GM23248 (cell line): ENCODE measurements at places on chromosomes 16 and 17.

GRCh38 chr17:65895969-65896368 is 296.0 kb downstream of the CEP112 start:
- no peak for DNase-seq

DNA sequence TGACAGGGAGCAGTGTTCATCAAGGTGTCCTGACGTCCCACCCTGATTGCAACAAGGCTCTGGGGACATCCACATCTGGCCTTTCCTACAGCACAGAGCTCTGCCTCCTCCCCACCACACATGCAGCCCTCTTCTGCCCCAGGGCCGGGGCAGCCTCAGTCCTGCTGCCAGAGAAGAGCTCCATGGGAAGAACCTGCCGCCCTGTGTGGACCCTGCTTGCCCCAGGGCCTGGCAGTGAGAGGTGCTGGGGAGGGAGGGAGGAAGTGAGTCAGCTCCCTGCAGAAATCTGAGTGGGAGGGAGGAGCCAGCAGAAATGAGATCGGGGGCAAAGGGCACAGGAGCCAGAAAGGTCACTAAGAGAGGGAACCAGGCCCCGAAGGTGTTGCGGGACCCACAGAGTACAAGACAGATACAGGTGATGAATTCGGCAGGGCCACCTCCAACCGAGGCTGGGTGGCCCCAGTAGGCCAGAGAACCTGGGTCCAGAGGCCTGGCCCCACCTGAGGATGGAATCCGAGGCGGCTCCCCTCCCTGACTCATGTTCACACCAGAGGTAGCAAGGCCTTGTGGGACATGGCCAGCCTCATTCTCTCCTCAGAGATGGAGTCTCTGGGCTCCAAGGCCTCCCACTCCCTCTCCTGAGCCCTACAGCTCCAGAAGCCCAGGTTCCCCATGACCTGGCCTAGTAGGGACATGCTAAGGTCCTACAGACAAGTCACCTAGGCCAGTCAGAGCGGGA is 24.8 kb downstream of the MYO18A start:
- peak; percentile 80 for DNase-seq

GRCh38 chr17:69733171-69734012 is 318.9 kb downstream of the MAP2K6 start:
- DNase-seq = peak; percentile 91

DNA sequence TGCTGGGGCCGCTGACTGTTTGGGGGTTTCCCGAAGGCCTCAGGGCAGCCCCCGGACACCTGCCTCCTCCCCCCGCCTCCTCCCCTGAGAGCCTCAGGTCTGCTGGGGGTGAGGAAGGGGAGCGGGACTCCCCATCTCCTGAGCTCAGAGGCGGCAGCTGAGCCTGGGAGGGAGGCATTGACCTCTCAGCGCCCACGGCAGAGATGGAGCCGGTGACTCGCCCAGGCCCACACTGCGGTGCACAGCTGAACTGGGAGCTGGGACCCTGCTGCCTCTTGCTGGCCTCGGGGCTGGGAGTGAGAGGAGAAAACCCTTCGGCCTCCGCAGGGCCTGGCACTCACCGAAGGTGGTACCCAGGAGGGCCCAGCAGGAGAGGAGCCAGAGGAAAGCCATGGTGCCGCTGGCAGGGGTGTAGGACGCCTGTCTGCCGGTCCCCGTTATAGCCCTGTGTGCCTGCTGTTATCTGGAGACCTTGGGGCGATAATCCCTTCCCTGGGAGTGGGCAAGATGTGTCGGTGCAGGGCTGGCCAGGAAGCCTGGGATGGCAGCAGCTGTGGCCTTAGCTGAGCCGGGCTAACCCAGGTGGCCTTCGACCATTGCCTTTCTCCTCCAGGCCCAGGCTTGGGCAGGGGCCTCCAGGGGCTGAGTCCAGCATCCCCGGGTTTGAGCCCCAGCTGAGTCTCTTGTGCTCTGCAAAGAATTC is at the start of gene CTRB2:
TSS of gene CTRB2 (minus strand) at position 413 of the 703 bp plus-strand sequence. CDS start at position 393, 20 bp downstream.
- DNase-seq = no peak

DNA sequence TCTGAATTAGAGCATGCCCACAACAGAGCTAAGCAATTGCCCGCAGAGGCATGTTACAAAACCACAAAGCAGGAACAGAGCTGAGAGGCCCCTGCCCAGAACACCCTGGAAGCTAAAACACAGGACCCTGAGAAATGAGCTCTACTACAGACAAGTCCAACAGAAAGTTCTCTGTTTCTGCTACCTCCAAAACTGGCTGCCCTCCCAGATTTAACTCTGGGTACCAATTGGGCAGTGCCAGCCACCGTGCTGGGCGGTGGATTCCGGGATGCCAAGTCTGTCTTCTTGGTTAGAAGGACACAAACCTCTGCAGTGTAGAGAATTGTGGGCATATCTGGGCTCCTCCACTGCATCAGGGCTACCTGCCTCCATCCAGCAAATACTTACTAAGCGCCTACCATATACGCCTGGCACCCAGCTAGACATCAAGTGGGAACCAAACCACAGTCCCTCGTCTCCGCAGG is 1.0 kb downstream of the CMTM4 start:
- DNase-seq = no peak

GRCh38 chr16:29646947-29647346 is 16.1 kb upstream of the SPN start:
- DNase-seq = no peak

- DNase-seq = no peak
Measured at GRCh38 chr17:78609191-78609641, 32.0 kb upstream of the DNAH17 start.

DNA sequence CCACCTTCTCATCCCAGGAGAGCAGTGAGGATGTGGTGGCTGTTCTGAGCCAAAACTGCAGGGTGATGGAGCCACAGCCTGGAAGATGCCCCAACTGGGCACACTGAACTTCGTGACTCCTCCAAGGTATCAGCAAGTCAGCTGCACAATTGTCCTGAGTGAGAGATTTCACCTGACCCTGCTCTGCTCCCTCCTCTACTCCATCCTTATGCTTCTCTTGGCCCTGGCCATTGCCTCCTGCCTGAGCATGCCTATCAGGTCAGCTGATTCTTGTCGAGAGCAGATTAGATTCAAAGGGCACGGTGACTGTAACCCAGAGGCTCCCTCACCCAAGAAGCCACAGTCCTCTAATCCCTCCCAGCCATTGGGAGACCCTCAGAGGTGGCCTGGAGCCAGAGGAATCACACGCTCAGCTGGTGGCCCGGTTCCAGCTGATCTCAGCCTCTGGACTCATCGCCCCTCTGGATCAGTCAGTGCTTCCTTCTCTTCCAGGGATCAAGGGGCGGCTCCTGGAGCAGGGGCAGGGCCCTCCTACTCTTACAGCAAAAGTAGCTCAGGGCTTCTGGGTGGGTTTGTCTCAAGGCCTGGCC is 7.0 kb upstream of the CYB561 start:
- DNase-seq = no peak

DNA sequence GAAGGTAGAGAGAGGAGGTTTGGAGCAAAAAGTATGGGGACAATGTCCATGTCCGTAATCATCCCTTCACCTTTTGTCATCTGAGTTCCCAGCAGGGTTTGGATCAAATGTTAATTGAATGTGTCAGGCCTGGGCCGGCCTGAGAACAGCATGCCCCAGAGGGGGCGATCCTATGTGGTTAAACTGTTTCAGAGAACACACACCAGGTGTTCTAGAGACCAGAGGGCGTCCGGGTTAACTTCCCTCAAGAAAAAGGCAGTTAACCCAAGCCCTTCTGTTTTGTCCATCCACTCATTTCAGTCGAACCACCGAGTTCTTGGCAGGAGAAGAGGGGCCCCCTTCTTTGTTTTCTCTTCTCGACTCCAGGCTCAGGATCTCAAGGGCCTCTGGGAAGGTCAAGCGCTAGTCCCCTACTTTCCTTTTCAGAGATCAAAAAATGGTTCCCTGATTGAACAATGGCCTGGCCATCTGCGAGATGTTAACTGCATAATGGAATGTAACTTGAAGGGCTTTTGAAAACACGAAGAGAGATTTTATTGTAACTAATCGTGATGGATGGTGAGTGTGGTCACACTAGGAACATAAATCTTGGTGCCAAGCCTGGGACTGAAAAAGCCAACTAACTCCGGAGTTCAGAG is 142.5 kb downstream of the IRX3 start:
- DNase-seq = no peak

- DNase-seq = peak; percentile 59
Measured at GRCh38 chr17:7393613-7394451, 493 bp downstream of the PLSCR3 start.

GRCh38 chr17:43791589-43791988 is 11.4 kb downstream of the CFAP97D1 start:
- peak; percentile 51 for DNase-seq

DNA sequence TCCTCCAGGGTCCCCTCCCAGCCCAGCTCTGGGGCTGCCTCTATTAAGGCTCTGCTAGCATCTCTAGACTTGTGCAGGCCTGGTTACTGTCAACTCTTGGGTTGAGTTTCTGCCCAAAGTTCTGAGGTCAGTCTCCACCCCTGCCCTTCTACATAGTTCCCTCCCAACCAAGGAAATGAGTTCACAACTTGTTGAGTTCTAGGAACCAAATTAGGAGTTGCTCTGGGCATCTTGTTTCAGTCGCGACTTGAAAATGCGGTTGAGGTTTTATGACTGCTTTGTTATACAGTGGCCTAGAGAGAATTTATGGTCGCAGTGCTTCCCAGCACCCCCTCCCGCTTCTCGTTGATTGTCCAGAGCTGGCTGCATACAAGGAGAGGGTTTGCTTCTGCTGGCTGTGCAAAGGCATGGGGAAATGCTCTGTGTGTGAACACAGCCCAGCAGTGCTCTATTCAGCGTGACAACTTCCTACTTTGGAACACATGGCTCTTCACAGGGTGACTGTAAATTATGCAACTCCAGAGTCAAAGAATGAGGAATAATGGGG is 20.2 kb downstream of the GNAO1 start:
- DNase-seq = no peak

DNA sequence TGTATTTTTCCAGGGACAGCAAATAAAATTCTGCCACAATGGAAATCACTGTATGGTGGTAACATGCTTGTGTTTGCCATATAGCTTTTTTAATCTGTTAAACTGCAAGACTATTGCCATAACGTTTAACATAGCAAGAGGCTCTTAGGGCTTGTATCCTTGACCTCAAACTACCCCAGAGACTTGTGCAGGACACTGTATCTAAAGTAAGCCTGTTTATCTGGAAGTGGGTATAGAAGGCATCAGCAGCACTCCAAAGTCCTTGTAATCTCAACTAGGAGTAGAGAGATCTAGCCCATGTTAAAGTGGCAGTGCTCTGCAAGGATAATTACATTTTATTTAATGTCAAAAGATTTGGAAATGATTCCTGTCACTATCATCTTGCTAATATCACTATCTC is 1424.1 kb downstream of the CDH11 start:
- DNase-seq = no peak

- no peak for DNase-seq
Measured at GRCh38 chr16:1155353-1156054, 2.6 kb downstream of the CACNA1H start.

- DNase-seq = no peak
Measured at GRCh38 chr16:81855552-81856153, 76.6 kb downstream of the PLCG2 start.

DNA sequence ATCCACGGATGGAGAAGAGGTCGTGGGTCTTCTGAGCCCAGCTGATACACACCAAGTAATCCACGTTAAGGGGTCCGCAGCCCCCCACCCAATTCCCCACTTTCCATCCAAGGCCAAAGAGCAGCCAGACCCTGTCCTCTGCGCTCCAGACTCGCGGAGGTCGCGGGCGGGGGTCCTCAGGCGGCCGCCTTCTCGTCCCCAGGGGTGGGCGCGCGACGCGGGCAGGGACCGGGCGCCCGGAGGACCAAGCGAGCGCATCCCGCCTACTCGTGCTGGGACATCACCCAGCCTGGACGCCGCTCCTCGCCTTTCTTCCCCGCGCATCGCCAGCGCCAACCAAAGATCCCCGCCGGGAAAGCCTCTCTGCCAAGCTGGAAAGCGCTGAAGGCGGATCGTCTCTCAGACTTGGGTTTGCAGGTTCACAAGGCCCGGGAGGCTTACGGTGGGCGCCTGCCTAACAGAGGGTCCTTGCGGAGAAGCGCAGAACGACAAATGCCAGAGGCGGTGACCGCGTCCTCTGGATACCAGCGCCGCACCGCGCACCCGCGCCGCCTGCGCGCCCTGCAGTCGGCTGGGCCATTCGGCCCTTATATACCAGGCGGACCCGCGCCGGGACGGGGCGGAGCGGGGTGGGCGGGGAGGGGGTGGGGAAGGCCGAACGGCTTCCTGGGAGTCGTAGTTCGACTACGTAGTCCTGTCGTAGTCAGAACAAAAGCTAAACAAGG is 471.6 kb downstream of the SOX9 start:
- DNase-seq = peak; percentile 90
